ENCODE measurements at places on chromosomes 2 and 18.

DNA sequence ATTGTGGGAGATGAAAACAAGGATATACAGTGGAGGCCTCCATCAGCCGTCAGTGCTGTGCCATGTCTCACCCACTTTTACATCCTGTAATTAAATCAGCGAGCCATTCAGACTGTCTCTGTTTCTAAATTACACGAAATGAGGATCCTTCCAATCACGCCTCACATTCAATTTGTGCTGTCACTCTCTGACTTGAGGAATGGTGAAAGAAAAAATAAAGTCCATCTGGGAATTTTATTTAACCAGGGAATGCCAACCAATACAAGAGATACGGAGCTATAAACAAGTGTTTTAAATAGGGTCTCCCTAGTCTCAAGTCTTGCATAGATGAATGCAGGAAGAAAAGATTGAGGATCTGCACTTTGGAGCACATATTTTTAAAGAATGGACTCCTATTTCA is 72.8 kb downstream of the CMPK2 start:
- no peak for DNase-seq

- DNase-seq, result no peak
These were observed 267.3 kb downstream of the TCF4 start for GRCh38 chr18:55320424-55321264.

DNA sequence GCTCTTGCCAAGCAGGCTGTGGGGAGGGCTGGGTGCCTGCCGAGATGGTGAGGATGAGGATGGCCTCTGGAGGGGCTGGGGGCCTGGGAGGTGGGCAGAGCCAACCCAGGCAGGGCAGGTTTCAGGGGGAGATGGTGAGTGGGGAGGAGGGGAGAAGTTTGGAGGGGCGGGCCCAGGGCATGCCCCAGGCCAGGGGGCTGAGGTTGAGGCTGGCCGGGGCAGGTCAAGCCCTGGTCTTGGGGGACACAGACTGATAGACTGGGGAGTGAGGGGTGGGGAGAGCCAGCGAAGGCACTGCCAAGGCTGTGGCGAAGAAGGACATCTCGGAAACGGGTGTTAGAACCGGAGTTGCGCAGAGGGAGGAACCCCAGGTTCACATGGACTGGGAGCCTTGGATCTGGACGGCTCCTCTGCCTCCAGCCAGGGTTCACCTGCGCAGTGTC is 12.6 kb downstream of the CAPN10 start:
- no peak for DNase-seq

- DNase-seq, result no peak
These were observed 6.3 kb downstream of the KHK start for GRCh38 chr2:27092696-27093429.

GRCh38 chr2:43874776-43875451 is 36.1 kb downstream of the ABCG8 start:
- DNase-seq, result no peak

DNA sequence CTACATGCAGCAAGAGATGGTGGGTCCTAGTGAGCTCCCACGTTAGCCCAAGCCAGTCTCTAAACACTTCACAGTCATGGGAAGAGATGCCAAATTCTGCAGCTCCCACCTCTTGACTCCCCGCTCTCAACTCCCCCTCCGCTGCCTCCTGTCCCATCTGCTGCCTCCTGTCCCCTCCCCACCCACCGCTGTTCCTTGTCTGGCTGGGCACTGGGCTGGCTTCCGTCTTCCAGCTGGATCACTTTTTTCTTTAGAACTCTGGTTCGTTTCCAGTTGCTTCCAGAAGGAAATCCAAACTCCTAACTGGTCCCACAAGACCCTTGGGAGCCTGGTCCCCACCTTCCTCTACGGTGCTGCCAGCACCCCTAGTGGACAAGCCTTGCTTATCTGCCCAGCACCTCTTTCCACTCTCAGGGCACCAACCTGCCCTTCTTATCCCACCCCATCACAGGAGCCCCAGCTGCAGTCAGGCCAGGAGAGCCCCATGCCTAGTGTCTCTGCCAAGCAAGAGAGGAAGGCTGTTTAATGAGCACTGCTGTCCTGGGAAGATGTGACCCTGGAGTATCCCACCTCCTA is 12.1 kb upstream of the TWIST2 start:
- no peak for DNase-seq

GRCh38 chr2:240966906-240967680 is 31.3 kb upstream of the SNED1 start:
- DNase-seq, result no peak

- no peak for DNase-seq
These were observed 59.6 kb downstream of the EIPR1 start for GRCh38 chr2:3317871-3318590.

DNA sequence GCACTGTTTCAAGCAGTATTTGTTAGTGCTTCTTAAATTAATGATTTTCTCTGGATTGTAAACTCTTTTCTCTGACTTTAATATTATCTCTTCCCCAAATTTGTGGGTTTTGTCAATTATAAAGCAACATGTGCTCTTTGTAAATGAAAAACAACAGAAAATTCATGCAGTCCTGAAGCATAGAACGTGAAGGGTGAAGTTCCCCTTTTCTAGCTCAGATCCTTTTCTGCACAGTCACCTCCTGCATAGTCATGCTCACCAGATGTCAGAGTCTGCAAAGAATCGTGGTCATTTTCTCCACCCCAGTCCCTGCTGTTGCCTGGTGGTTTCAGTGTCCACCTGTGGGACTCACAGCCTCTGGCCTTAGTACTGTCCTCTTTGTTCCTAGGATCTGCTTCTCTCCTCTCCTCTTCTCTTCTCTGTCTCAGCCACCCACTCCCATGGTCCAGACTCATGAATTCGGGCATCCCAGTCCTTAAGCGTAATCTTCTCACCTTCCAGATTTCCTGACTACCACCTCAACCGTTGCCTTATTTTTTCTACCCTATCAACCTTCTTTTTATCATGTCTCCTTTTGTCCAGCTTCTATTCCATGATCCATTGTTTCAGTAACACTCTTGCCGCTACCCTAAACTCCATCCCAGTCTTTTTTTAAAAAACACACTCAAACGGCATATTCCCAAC is 229.1 kb downstream of the RTP5 start:
- no peak for DNase-seq

DNA sequence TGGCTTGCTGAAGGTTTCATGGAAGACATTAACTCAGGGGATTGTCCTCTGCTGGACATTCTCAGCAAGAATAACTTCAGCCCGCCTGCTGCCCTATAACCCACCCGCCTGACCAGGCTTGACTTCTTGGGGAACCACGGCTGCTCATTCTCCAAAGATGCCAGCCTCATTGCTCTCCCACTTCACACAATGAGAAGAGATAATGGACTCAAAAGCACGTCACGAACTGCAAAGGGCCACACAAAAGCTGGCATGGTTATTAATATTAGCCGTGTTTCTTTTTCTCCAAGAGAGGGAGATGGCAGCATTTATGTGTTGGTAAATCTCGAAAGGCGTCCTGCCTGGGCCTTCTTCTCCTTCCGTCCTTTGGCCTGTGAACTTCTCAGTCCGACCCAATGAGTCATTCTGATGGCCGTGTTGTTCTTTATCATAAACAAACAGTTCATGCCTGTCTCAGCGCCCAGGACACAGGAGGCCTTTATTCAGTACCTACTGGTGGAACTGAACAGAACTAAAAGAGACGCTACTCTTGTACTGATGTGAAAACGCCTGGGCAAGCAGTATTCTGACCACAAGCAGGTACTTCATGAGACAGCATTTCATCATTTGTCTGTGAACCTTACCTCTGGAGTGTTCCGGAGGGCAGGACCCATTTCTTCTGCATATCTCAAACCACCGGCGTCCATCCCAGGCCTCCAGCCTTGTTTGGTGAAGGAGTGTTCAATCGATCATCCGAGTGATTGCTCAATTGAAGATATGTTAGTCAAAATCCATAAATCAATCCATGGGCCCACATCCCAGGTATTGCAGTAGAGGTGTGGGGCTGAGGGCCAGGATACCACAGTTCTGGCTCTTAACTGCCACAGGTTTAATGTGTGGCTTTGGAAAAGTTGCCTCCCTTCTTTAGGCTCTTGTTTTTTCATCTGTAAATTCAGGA is 25.1 kb upstream of the KLHL29 start:
- no peak for DNase-seq

All from amniotic stem cell (primary cell).